ENCODE measurements at places on chromosomes 7 and 10. TPM values are rescaled to one million over a fixed set of nuclear protein-coding genes. Genes with fewer than 3 reads are reported as not detected.

DNA sequence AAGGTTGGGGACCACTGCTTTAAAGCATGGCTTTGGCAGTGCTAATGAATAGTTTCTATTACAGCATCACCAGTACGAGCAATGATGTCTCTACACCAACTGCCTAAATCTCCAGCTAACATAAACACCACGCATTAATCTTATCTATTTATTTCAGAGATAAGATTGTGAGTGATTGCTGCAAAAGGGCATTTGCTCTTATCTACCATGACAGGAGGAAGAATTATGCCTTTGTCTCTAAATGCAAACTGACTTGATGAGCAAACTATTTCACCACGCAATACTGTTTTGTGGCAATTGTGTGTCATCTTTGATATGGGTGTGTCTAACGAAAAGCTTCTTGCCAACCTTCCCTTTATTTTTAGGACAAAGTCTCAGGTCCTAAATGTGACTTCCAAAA lies 684.9 kb downstream of the SORCS1 start:
- DNase-seq, result no peak

- no peak for DNase-seq
These were observed 303.4 kb downstream of the PLXNA4 start for GRCh38 chr7:132272763-132273371.

DNA sequence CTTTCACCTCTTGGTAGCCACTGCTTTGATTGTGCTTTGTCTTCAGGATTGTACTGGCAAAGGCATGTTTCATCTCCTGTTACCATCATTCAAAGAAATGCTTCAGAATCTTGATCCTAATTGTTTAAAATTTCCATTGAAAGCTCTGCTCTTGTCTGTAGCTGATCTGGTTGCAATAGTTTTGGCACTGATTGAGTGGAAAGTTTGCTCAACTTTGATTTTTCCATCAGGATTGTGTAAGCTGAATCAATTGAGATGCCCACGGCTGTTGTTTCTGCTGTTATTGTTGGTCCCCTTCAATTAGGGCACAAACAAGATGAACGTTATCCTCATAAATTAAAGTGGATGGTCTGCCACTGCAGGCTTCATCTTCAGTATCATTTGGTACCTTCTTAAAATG lies 14.6 kb upstream of the NUB1 start:
- DNase-seq, result no peak

DNA sequence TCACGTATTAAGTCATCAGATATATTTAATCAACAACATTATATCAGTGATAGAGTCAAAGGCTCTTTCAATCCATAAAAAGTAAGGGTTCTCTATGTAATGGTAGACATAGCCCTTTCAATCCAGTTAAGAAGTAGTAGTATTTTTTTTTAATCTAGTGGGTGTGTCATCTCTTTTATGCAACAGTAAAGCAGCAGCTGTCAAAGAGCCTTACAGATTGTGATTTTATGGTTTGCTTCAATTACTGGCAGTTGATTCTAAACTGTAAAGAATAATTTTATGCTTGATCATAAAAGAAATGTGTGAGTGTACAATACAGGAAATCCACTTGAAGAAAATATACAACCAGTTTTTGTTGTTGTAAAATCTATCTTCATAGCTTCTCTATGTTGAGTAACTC lies 902.6 kb upstream of the MBL2 start:
- no peak for DNase-seq

- no peak for DNase-seq
These were observed 102.0 kb upstream of the CTBP2 start for GRCh38 chr10:125262409-125262808.

GRCh38 chr10:122359621-122360020 lies 14.9 kb upstream of the PLEKHA1 start:
- DNase-seq, result no peak

GRCh38 chr10:29540016-29540415 lies 94.8 kb downstream of the SVIL start:
- no peak for DNase-seq

GRCh38 chr10:71799608-71800453 lies 26.5 kb upstream of the VSIR start:
- no peak for DNase-seq

DNA sequence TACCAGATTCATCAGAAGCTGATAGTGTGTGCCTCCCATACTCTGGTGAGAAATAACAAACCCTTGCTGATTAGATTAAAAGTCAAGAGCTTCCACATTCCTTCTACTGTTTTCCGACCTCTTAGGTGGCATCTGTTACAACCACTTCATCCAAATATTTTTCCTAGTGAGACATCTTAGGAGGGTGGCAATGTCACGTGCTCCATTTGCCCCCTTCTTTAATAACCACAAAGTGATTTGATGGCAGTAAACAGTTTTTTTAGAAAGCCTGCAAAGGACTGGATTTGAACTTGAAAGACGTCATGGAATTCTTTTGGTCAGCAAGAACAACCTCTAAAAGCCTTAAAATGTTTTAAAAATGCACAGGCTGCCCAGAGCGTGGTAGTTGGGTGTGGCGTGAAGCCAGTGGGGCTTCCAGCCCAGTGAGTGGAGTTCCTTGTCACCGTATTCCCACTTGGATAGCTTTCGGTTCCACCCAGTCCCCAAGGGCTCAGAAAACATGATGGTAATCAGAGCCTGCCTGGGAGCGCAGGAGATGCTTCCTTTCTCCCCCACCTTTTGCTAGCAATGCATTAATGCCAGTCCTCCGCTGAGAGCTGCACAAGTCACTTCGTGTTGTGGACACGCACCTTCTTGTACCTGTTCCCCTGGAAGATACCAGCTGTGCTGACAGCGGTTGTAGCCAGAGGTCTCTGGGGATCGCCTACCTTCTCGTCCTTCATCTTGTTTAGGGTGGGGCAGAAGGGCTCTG lies 256.4 kb downstream of the KIAA1217 start:
- no peak for DNase-seq

GRCh38 chr10:43024524-43024923 lies 52.3 kb upstream of the RET start:
- no peak for DNase-seq

GRCh38 chr7:91194841-91195240 lies 69.4 kb upstream of the FZD1 start:
- DNase-seq, result no peak

DNA sequence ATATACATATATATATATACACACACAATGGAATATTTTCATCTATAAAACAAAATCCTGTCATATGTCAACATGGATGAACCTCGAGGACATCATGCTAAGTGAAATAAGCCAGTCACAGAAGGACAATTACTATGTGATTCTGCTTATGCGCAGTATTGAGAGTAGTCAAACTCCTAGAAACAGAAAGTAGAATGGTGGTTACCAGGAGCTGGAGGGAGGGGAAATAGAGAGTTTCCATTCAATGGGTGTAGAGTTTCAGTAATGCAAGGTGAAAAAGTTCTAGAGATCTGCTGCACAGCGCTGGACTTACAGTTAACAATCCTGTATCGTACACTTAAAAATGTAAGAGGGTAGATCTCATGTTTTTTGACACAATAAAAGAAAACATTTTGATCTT lies 181.9 kb downstream of the CDCA7L start:
- DNase-seq, result no peak

DNA sequence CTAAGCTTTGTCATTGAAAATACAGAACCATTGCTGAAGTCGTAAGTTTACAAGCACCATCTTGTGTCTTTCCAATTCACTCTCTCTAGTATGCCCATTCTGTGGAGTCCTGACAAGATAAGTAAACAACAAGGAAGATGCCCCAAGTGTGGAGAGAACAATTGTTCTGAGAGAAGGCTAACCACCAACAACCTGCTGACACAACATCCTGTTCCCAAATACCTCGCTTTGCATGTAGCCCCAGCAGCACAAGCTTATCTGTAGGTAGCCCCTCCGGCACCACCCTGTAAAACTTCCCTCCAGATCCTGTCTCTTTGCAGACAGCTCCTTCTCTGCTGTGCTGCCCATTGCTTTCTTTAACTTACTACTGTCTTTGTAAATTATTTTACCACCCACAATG lies 233.3 kb upstream of the AOAH start:
- no peak for DNase-seq

DNA sequence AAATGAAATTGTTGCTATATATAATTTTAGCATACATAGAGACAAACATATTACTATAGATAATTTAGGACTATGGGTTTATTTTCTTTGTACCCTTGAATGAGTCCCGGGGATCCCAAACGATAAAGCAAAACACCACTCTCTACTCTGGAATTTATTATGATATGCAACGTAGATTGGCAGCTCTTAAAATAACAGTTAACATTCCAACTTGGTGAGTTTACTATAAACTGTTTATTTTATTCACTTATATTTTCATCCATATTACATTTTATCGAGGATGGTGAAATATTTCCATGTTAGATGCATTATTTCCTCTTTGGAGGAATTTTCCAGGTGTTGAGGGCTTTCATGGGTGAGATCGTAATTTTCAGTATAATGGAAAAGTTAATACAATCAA lies 138.7 kb upstream of the DGKB start:
- DNase-seq, result no peak

DNA sequence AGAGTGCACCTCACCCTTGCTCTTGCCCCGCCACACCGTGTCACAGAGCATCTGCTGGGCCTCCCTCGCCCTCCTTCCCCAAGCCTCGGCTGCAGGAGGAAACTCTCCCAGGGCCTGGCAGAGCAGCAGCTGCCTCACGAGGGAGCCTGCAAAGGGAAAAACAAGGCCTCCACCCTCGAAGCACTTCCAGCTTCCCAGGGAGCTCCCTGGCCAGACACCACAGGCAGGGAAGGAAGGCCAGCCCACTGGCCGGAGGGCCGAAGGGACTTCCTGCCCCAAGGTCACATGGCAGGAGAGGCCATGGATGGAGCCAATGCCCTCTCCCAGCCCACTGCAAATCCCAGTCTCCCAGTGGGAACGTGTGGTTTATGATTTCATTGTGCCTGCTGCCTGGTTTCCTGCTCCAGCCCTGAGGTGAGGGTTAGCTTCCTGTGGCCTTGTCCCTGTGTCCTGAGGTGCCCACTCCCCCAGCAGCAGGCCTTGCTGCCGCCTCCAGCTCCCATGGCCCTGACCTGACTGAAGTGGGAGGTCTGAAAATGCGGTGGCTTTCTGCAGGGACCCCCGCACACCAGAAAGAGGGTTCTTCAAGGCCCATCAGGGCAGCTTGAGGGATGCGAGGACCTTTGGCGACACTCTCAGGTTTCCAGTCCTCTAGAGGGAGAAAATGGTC lies 100.5 kb upstream of the PPIF start:
- no peak for DNase-seq

GRCh38 chr7:22417349-22417748 lies 60.4 kb upstream of the RAPGEF5 start:
- DNase-seq, result no peak

- DNase-seq, result no peak
These were observed 790.8 kb upstream of the KCND2 start for GRCh38 chr7:119482209-119482608.

DNA sequence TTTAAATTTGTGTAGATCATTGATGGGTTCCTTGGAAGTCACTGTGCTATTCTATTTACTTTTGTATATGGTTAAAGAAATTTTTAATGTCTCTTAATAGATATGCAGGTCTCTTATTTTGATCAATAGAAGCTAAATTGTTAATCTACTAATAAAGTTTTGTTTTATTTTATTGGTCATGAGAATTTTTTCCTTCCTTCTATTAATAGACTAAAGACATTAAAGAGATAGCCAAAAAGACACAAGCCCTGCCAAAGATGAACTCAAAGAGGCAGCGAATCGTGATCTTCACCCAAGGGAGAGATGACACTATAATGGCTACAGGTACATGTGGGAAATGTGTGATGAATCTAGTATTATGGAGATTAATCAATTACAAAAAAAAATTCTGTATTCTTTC lies 226.2 kb upstream of the KAT6B start:
- no peak for DNase-seq

- no peak for DNase-seq
These were observed 354.5 kb upstream of the ZMIZ1 start for GRCh38 chr10:78714225-78714624.

DNA sequence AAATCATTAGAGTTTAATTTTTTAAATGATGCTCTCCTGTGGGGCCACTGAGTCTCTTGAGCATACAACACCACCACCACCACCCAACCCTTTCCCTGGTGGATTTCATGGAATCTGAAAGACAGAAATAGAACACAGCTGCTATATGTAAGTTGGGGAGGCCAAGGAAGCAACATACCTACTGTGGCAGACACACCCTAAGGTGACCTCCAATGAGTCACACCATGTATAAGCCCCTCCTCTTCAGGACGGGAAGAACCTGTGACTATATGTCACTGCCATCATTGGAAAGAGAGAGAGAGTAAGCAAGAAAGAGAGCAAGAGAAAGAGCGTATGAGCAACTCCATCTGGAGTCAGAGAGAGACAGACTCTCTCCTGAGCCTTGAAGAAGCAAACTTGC lies 172.4 kb upstream of the NFE2L3 start:
- no peak for DNase-seq

- DNase-seq, result no peak
These were observed 114.5 kb upstream of the CDCA7L start for GRCh38 chr7:22060197-22060596.

DNA sequence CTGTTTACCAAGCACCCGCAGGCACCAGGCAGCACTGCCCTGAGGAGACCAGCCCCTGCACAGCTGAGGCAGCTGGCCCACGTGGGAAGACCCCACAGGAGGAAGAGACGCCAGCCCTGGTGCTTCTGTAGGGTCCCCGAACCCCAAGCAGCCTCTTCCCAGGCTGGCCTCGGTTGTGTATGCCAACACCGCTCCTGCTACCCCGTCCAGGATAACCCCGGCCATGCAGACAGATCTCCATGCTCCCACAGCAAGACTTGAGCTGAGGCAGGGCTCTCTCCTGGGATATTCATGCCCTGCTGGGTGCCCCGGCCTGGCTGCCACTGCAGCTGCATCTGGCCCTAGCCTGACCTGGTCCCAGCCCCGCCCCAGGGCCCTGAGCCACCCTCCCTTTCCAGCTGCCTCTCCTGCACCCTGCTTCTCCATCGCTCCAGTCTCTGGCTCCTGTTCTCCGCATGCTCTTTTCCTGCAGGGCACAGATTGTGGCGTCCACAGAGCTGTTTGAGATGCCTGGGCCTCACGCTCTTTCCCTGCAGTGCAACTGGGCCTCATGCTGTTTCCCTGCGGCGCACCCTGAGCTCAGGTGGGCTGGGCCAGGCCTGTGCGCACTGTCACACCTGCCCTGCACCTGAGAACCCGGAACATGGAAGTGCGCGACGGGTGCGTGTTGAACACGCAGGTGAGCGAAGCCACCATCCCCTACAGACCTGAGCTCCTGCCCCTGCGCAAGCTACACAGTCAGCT lies 236.2 kb downstream of the ELFN1 start:
- DNase-seq, result no peak

- no peak for DNase-seq
These were observed 14.2 kb upstream of the SVIL start for GRCh38 chr10:29648983-29649268.

GRCh38 chr10:110016039-110016438 lies 8.3 kb downstream of the ADD3 start:
- no peak for DNase-seq

Gene VSTM2A
- not detected for total RNA-seq

Gene C7orf33
- not detected for total RNA-seq

Gene GPER1
- not detected for total RNA-seq

Gene CHAT
- not detected for total RNA-seq

Gene BAIAP2L1
- total RNA-seq, result 0.58 TPM

Gene ZNF117
- 3.8 TPM for total RNA-seq

Gene WEE2
- not detected for total RNA-seq

Gene CALHM1
- not detected for total RNA-seq

Gene LHFPL3
- not detected for total RNA-seq

Data from CD8-positive, alpha-beta memory T cell (primary cell).